ENCODE measurements at places on chromosomes 7 and 10.

- no peak for DNase-seq
Observed at GRCh38 chr7:107999779-108000560, 3.0 kb downstream of the LAMB1 start.

GRCh38 chr10:24618401-24618800, 105.3 kb downstream of the ARHGAP21 start:
- no peak for DNase-seq

DNA sequence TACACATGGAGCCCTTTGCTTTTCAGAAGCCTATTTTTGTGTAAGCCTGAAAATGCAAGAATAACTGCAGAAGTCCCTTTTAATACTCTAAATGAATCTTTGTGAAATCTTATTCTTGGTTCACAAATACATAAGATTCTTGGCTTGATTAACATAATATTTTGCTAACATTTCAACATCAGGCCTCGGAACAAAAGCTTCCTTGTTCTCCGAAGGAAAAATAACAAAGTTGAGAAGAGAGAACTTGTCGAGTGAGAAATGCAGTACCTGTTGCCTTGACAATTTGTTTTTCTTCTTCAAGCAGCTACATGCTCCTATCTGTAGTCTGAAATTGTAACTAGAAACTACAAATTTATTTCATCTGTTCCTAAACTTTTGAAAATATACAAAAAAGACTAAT, 8.5 kb downstream of the NT5C2 start:
- DNase-seq, result no peak

DNA sequence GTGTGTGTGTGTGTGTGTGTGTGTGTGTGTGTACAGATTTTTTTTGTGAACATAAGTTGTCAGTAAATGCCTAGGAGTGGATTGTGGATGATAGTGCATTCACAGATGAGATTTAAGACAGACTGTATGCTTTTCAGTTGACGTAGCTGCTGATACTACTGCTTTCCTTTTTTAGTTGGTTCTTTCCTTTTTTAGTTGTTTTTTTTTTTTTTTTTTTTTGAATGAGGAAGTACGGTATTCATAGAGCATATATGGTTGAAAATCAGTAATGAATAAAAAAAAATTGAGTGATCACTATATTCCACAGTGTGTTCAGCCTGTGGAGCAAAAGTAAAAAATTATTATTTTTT, 80.5 kb downstream of the RBM33 start:
- DNase-seq, result no peak

DNA sequence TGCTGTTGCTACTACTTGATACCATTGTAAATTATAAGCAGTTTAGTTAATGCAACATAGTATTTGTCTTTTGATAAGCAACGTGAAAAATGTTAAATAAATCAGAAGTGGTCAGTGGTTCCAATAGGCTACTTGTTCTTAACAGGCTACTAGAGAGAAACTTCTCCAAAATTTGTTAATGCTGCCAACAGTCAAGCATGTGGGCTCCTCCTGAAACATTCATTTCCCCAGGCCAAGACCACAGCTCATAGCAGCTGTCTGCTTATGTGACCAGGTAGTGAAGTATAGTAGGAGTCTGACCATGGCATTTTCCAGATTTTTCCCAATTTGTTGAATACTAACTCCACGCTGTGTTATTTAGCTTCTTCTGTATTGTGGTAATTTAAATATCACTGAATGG, 81.0 kb downstream of the CYP51A1 start:
- no peak for DNase-seq

DNA sequence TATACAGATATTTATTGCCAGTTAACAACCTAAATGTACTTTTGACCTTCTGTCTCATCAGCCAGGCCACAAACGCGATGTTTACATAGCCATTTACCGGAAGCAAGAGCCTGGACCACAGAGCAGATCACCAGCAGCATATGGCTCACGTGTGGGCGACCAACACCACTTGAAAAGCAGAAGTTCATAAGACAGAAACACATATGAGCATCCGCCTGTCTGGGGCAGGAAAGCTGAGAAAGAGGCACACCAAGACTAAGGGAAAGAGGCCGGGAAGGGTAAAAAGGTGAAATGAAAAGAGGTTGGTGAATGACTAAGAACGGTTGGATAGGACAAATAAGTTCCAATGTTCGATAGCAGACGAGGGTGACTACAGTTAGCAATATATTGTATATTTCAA, 1.3 kb downstream of the ABCB1 start:
- DNase-seq, result peak; percentile 42

DNA sequence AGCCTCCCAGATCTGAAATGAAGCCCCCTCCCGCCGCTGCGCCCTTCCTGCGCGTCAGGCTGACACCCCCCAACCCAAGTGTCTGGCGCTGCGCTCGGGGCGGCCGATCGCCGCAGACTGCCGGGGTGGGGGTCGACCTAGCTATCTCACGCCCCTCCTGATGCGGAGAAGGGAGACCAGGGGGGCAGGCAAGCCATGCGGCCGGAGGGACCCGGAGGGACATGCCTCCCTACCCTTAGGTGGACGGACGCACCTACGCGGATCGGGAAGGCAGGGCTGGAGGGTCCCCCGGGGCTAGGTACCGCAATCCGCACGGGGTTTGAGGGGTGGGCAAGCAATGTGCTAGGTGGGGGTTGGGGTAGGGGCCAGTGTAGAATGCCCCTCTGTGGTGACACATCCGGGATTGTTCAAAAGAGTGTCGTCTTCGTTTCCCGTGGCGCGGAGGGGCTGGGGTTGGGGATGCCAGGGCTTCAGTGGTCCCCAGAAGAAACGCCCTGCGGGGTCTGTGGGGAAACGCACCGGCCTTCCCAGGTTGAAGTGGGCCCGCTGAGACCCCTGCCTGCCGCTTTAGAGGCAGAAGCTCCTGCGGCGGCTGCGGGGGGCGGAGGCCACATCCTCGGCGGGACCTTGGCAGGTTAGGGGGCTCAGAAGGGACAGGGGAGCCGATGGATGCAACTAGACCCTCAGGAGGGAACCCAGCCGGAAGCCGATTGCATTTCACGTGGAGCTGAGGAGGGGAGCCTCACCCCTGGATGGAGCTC, 913 bp downstream of the ADCYAP1R1 start:
- no peak for DNase-seq

DNA sequence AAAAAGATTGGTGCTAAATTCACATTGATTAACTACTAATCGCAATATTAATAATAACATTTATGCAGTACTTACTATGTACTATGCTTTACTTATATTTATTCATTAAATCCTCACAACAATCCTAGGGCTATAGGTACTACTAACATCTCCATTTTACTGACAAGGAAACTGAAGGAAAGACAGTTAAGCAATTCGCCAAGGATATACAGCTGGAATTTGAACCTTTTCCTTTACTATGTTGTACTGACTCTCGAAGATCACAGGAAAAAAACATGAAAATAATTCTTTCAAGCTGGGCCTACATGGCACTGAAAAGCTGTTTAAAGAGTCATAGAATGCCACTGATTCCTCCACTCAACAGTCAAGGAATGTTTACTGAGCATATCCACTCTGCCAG, 185.4 kb downstream of the IPMK start:
- DNase-seq, result no peak

GRCh38 chr7:45052011-45052410, 36.8 kb downstream of the NACAD start:
- DNase-seq, result no peak

GRCh38 chr7:139714163-139714901, 63.5 kb downstream of the HIPK2 start:
- no peak for DNase-seq

DNA sequence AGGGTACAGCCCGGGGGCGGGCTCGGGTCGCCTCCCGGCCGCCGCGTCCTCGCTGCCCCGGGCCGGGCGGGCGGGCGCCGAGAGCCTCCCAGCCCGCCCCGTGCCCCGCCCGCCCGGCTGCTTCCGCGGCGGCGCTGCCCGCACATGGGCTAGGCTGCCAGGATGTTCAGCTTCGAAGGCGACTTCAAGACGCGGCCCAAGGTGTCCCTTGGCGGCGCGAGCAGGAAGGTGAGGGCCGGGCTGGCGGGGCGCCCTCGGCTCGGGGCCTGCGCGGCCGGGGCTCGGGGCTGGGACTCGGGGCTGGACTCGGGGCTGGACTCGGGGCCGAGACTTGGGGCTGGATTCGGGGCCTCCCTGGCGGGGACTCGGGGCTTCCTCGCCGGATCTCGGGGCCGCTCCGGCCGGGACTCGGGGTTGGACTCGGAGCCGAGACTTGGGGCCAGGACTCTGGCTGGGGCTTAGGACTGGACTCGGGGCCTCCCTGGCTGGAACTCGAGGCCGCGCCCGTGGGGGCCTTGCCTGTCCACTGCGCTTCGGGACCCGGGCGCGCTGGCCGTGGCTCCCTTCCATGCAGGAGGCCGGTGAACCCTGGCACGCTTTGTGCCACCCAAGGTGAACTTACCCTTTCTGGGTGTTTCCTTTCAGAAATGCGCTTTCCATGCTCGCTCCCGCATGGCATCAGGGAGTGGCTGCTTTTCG, 534 bp downstream of the UBE3C start:
- DNase-seq, result peak; percentile 51

- DNase-seq, result no peak
Observed at GRCh38 chr10:29140151-29140550, 148.7 kb upstream of the LYZL1 start.

DNA sequence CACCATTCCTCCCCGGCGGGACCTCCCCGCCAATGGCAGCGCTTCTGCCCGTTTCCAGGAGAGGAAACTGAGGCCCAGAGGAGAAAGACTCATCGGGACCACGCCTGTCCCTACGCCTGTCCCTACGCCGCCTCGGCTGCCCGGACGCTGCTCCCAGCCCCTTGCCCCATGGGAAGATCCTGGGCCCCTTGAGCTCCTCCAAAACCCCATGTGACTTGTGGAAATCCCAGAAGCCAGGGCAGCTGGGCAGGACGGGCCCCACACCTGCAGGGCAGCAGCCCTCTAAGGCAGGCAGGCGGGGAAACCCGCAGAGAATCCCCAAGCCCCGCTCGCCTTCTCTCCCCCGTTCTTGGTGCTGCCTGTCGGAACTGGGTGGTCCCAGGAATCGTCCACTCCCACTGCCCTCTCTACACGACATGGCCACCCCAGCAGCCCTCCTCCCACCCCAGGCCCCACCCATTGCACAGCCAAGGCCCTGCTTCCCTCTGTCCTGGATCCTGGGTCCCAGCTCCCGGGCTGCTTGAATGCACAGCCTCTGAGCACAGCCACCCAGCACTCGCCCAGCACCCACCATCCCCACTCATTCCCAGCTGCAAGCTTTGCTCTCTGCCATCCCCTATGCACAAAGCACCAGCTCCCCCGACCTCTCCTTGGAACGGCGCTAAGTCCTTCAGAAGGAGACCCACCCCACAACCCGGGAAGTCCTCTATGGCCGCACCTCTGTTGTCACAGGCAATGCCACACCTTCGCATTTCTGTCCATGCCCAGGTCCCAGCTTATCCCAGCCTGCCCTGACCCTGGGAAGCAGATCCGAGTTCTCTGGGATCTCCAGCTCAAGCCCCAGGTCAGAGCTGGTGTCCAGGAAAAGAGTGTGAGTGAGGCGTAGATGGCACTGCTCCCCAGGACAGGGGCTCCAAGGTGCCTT, 50.6 kb downstream of the SLC29A4 start:
- DNase-seq, result no peak

- no peak for DNase-seq
Observed at GRCh38 chr10:109428775-109429491, 494.4 kb downstream of the XPNPEP1 start.

GRCh38 chr7:73912223-73912622, 51.3 kb downstream of the TMEM270 start:
- DNase-seq, result no peak

GRCh38 chr7:5646846-5647245, 134.6 kb downstream of the RNF216 start:
- no peak for DNase-seq

GRCh38 chr7:158447151-158447505, 140.5 kb downstream of the PTPRN2 start:
- no peak for DNase-seq

GRCh38 chr7:2008936-2009540, 223.7 kb downstream of the MAD1L1 start:
- no peak for DNase-seq

DNA sequence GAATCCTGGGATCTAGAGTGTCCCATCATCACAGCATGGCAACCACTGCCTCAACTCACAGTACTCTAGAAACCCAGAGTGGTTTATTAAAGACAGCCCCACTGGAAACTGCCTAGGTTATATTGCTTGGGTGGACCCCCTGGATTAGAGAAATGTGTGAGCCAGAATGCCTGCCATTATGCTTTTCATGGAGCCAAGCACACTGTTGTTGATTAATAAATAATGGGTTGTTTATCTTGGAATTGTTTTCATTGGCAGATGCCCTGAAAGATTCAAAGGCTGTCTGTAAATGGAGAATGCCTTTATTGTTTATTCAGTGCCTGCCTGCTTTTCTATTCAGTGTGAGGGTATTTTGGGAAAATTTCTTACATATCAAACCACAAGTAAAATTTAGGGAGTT, 52.1 kb downstream of the GNAI1 start:
- no peak for DNase-seq
